Stimulated activated CD4-positive, alpha-beta T cell treated with anti-CD3 and anti-CD28 coated beads, Interleukin-15, amount 100 ng/mL, for 24 hours (primary cell): ENCODE measurements at places on chromosomes 1 and 21.
A peak's percentile ranks its signal among the peaks of the same experiment; 100 is the strongest.

- no peak for DNase-seq
These were observed 196.5 kb upstream of the POU3F1 start for GRCh38 chr1:38243106-38243505.

DNA sequence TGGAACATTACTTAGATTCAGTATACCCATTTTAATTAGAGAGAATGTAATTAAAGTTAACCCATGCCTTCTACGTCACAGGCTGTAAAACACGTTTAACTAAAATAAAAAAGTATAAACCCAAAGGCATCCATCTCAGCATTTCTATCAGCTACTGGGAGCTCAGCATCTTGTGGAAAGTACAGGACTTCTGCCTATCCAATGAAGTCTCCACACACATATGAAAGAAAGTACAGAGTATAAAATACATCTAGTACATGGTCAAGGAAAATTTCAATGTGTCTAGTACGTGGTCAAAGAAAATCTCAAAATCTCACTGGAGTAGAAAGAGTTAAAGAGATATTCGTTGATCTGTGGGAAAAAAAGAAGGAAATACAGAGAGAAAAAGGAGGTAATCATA, 141.4 kb upstream of the ZNHIT6 start:
- no peak for DNase-seq

DNA sequence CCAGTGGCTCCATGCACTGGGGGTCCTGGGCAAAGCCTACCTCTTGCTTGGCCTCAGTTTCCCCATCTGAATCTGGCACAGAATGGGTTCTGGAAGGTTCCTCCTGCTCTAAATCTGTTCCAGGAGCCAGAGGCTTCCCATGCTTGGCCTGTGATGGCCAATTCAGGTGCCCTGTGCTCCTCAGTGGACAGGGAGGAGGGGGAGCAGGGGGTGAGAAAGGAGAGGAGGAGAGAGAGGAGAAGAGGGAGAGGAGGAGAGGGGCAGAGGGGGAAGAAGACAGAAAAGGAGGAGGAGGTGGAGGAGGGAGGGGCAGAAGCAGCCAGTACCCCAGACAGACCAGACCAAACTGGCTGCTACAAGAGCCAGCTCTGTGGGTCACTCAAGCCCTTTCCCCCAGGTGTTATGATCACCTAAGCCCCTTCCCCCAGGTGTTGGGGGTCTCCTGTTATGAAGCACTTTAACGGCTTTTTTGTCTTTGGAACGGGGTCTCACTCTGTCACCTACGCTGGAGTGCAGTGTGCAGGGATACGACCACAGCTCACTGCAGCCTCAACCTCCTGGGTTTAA, 43.7 kb downstream of the TRIM11 start:
- no peak for DNase-seq

DNA sequence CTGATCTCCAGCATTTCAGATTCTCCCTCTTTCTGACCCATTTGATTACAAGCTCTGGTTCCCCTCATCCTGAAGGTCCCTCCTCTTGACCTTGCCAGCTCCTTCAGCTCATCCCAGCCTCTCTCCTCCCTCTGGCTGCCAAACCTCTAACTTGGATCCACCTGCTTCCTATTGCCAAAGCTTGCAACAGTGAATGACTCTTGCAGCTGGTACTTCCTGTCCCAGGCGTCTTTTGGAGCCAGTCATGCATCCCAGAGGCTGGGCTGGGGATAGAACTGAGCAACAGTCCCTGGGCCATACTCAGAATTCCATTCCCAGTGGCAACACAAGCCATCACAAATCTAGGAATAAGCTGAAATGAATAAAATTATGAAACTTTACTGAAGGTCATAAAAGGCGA, 27.7 kb upstream of the SPOCD1 start:
- DNase-seq: no peak

- no peak for DNase-seq
These were observed 13.1 kb upstream of the EXO1 start for GRCh38 chr1:241834733-241835377.

- no peak for DNase-seq
These were observed 46.4 kb upstream of the ADGRL4 start for GRCh38 chr1:79052829-79053449.

- DNase-seq: no peak
These were observed 458.3 kb downstream of the LMO4 start for GRCh38 chr1:87786861-87787545.

DNA sequence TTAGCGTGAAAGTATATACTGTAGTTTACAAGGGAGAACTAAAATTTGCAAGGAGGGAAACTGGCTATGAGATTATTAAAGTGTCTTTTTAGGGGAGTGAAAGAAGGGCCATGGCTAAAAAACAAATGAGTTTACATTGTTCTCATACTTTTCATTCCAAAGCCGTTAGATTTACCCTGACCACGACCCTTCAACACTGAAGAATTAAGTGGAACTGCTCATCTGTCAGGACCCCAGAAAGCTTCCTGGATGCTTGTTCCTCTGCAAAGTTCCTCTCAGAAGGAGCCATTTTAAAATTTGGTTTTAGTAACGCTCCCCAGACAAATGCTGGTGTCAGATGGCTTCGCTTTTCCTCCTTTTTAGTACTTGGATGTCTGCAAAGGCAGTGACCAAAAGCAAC, 82.7 kb upstream of the ZBTB18 start:
- DNase-seq: no peak

DNA sequence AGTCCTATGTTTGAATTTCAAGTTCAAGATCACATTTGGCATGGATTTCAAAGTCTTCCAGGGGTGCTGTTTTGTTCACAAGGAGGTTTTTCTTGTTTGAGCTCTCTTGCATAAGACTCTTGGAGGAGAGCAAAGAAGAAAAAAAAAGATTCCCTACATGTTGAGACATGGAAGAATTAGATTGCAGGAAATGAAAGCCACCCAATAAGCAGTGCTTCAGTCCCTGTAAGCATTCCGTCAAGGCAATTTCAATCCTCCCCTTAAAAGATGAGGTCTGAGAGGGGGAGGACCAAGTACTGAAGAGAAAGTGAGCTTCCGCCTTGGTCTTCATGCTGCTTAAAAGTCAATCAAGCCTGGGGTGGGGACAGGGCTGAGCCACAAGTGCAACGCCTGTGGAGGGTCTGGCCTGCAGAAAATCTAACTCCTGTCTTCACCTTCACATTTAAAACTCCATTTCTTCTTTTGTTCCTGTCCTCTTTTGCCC, 50.2 kb downstream of the LPAR3 start:
- DNase-seq: no peak

GRCh38 chr21:33707846-33708245, 65.5 kb downstream of the ITSN1 start:
- no peak for DNase-seq

DNA sequence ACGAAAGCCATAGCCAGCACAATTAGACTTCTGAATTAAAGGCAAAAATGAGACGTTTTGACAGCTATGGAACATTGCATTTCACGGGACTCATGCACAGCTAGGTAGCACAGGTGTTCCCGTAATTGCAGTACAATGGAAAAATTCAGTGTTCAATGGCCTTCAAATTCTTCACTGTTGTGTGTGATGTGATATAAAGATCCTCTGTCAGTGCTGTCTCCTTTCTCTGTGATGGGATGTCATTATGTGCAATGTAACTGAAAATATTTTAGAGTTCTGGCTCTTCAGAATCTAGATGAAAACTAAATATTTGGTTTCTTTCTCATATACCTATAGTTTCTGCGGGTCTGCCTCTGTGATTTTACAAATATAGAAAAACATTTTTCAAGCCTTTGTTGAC, 1599.7 kb downstream of the MRPL39 start:
- DNase-seq: no peak

DNA sequence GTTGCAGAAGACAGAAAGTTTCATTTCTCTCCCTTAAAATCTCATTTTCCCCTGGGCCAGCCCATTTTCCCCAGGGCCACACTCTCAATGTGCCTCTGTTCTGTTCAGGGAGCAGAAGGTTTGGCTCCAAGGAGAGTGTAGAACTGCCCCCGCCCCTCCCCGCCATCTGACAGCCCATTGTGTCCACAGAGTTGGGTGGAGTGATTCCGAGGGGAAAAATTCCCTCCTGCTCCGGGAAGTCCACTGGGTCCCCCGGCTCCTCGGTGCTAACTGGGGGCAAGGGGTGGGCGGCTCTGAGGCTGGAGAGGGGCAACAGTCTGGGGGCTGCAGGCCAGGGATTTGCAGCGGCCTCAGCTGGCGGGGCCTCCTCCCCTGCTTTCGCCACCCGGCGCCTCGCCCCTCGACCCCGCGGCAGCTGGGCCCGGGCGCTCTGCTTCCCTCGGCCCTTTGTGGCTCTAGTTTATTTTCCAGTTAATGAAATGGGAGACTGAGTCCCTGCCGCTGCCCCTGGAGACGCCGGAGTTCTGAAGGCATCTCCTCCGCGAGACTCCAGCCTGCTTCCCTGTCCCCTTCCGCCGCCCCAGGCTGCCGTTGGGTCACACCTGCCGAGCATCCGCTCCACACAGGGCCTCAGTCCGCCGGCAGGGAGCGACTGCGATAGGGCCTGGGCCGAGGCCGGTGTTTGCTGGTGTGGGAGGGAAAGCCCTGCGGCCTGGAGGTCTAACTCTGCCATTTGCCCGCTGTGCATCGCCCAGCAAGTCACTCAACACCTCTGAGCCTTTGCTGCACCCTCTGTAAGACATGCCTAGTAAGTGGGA, 14.7 kb upstream of the KIRREL1 start:
- no peak for DNase-seq

DNA sequence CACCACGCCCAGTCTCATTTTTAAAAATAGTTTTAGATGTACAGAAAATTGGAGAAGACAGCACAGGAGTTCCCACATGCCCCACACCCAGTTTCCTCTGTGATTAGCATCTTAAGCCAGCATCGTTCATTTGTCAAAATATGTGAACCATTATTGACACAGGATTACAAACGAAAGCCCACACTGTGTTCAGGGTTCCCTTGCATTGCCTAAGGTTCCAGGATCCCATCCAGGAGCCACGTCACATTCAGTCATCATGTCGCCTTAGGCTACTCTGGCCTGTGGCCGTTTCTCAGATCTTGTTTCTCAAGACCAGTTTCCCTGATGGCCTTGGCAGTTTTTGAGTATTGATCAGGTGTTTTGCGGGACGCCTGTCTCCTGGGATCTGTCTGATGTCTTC, 34.7 kb upstream of the TNFRSF1B start:
- no peak for DNase-seq

DNA sequence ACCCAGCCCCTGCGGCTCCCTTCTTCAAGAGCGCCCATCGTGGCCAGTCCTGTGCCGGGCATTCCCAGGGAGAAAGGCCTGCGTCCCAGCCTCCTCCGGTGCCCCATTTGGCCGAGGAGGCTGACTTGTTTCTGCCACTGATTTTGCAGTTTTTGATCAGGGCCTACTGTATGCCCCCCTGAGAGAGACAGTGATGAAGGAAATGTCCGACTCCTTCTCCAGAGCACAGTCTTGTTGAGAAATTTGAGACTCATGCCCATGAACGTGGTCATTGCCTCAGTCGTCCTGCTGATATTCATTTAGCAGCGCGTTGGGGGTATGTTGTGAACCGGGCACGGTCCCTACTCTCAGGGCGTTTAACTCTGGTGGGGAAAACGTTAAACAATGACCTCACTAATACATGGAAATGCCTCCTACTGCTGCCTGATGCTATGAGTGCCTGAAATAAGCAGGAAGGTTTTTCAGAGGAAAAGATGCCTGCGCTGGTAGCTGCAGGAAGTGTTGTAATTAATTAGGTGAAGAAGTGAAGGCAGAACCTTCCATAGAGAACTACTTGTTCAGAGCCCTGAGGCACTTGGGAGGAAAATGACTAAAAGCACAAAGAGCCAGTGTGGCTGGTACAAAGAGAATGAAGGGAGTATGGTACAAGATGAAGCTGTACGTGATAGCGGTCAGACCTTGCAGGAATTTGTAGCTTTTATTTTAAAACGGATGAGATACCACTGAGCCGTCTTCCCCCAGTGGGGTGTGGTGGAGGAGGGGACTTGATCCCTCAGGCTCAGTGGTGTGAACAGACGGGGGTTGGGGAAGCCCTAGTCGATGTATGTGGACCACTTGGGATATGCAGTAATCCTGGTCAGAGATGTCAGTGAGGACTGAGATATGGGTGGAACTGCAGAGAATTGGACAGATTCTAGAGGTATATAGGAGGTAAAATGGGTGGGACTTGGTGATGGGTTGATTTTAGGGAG, 730 bp downstream of the ZCCHC17 start:
- DNase-seq: peak; percentile 13

DNA sequence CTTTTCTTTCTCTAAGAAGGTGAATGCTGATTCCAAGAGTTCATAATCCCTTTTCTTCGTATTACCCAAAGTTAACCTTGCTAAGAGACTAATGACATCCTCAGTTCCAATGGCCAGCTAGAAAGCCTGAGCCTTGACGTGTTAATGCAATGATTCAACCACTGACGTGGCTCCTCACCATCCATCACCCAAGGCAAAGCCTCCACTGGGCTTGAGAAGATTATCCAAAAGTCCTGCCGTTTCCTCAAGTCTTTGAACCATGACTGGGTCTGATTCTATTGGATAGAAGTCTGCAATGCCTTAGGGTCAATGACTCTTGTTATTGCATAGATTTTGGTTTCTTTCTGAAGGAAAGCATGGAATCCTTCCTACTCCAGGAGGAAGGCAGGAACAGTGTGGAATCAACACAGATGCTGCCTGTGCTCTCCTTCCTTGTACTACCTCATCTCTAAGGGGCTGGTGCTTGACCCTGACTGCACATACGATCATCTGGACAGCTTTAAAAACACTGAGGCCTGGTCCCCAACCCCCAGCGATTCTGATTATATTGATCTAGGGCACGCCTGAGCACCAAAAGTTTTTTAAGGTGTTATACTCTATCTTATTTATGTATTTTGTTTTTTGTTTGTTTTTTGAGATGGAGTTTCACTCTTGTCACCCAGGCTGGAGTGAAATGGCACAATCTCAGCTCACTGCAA, 69.3 kb upstream of the ANGPTL1 start:
- DNase-seq: no peak

GRCh38 chr1:208531003-208531750, 287.0 kb upstream of the PLXNA2 start:
- no peak for DNase-seq

- no peak for DNase-seq
These were observed 15.3 kb upstream of the VWA5B1 start for GRCh38 chr1:20275319-20275925.

DNA sequence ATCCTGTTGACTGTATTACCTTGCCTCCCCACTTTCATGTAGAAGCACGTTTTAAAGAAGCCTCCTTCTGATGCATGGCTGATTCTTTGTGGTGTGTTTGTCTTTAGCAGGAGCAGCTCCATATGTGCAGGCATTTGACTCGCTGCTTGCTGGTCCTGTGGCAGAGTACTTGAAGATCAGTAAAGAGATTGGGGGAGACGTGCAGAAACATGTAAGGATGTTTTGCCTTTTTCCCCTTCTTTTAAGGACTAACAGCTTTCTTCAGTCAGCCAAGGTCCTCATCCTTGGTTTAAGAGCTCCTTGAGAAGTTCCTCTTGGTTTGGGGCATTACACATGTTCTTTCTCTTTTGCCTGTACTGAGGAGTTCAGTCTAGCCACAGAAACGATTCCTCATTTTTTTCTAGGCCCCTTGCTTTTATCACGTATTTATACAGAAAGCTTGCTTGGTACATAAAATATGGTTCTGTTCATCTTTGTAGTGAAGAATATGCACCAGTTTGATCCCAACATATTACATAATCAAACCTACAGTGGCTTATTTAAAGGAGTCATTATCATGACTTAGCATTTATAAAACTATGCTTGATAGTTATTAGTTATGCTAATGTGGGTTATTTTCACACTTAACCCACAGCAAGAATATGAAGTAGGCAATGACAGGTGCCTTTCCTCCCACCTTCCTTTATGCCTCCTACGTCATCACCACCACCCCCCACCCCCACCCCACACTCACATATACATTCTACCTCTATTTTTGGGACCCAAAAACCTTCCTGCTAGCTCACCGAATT, 19.6 kb downstream of the CAP1 start:
- DNase-seq: no peak
